ENCODE measurements at places on chromosomes 1 and 21.

DNA sequence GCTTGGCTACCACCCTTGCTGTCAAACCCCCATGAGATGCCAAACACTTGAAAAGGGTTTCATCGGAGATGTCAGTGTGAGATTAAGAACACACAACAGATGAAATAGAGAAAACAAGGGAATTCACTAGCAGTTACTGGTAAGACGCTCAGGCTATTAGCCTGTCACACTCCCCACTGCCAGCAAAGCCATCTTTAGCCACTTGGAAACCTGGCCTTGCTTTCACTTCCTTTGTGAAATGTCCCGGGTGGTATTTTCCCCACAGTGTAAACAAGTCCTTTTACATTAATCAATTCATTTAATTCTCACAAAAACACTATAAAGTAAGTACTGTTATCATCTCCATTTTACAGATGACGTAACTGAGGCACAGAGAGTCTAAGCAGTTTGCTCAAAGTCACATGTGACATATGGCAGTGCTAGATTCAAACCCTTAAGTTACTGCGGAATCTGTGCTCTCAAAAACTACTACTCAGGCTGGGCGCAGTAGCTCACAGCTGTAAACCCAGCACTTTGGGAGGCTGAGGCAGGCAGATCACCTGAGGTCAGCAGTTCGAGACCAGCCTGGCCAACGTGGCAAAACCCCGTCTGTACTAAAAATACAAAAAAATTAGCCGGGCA lies 32.7 kb upstream of the KHDRBS1 start:
- H3K4me3 ChIP-seq: no peak overlapping the region
- DNase-seq: no peak
- H3K36me3 ChIP-seq: no peaks in the 10 kb centered on the region
- peaks cover 5% of the 10 kb centered on the region for H3K4me1 ChIP-seq
- no peak overlapping the region for H3K27ac ChIP-seq

- H3K4me3 ChIP-seq: no peak overlapping the region
- H3K27ac ChIP-seq: no peak overlapping the region
- no peaks in the 10 kb centered on the region for H3K27me3 ChIP-seq
- no peaks in the 10 kb centered on the region for H3K36me3 ChIP-seq
- DNase-seq: no peak
- peaks cover 90% of the 10 kb centered on the region for H3K4me1 ChIP-seq
Observed at GRCh38 chr21:45412909-45413611, 8.1 kb downstream of the COL18A1 start.

GRCh38 chr1:95169548-95169947 lies 52.4 kb downstream of the TLCD4 start:
- H3K27me3 ChIP-seq: no peaks in the 10 kb centered on the region
- H3K4me1 ChIP-seq: peaks cover 26% of the 10 kb centered on the region
- no peak overlapping the region for H3K4me3 ChIP-seq
- H3K36me3 ChIP-seq: peaks cover 16% of the 10 kb centered on the region
- H3K27ac ChIP-seq: peak overlapping the region; percentile 89

DNA sequence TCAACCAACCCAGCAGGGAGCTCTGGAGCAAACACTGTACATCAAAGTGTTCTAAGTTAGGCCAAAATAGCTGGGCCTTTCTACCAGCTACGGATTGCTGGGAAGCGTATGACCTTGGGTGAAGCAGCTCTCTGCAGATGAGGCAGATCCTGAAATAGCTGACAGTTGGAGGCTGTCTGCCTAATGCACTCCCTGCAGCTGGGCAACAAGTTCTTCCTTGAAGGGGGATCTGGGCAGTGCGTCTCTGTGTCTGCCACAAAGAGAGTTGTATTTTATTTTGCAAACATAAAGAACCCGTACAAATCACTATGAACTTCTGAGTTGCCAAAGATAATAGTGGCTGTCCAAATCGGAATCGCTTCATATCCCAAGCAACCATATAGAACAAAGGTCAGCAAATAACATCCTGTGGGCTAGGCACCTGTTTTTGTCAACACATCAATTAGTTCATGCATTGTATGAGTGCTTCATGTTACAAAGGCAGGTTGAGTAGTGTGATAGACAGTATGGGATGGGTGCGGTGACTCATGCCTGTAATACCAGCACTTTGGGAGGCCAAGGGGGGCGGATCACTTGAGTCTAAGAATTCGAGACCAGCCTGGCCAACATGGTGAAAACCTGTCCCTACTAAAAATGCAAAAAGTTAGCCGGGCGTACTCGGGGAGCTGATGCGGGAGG lies 29.1 kb upstream of the KLF17 start:
- H3K4me3 ChIP-seq: no peak overlapping the region
- H3K36me3 ChIP-seq: no peaks in the 10 kb centered on the region
- H3K27me3 ChIP-seq: no peaks in the 10 kb centered on the region
- H3K27ac ChIP-seq: no peak overlapping the region
- DNase-seq: peak; percentile 46

GRCh38 chr1:34648501-34648900 lies 106.3 kb upstream of the GJB5 start:
- no peaks in the 10 kb centered on the region for H3K36me3 ChIP-seq
- peaks cover 19% of the 10 kb centered on the region for H3K27me3 ChIP-seq
- H3K27ac ChIP-seq: no peak overlapping the region
- H3K4me3 ChIP-seq: no peak overlapping the region

DNA sequence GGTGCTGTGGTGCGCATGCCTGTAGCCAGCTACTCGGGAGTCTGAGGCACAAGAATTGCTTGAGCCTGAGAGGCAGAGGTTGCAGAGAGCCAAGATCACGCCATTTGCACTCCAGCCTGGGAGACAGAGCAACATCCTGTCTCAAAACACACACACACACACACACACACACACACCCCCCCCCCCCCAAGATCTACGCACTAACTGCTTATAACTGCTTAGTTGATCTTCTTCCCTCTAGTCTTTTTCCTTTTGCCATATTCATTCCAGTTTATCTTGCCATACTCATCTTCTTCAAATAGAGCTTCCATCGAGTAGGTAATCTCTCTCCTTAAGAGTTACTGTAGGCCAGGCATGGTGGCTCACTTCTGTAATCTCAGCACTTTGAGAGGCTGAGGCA lies 20.9 kb downstream of the EPB41 start:
- H3K36me3 ChIP-seq: peaks cover 6% of the 10 kb centered on the region
- DNase-seq: no peak
- H3K4me3 ChIP-seq: no peak overlapping the region
- H3K27me3 ChIP-seq: no peaks in the 10 kb centered on the region
- no peak overlapping the region for H3K27ac ChIP-seq

DNA sequence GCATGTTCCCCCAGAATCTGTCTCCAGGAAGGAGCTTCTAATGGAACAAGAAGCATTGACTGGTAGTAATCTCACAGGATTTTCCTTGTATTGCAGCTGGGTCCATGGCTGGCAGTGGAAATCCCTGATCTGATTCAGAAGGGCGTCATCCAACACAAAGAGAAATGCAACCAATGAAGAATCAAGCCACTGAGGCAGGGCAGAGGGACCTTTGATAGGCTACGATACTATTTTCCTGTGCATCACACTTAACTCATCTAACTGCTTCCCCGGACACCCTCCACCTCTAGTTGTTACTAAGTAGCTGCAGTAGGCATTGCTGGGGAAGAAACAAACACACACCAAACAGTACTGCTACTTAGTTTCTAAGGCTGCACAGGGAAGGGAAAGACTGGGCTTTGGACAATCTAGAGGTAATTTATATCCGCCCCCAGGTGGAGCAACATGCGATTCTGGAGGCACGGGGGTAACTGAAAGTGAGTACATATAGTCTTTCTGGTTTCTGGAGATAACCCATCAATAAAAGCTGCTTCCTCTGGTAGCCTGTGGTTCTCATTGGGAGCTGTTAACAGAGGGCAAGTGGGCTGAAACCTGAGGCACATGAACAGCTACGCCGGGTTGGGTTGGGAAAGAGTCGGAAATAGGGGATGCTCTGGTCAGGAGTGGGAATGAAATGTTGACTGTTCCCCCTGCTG lies 837 bp upstream of the USP21 start:
- H3K4me3 ChIP-seq: peak overlapping the region; percentile 75
- peak overlapping the region; percentile 58 for H3K27ac ChIP-seq
- H3K4me1 ChIP-seq: peaks cover 43% of the 10 kb centered on the region
- H3K27me3 ChIP-seq: no peaks in the 10 kb centered on the region
